Left cardiac atrium (tissue), 4 donors: ENCODE measurements at places on chromosomes 11 and 22. TPM values are rescaled to one million over a fixed set of nuclear protein-coding genes. Genes with fewer than 3 reads are reported as not detected.

- no peak for DNase-seq
Observed at GRCh38 chr11:26846227-26846626, 124.4 kb upstream of the SLC5A12 start.

The SYT13 gene
- 12.1 TPM for total RNA-seq

DNA sequence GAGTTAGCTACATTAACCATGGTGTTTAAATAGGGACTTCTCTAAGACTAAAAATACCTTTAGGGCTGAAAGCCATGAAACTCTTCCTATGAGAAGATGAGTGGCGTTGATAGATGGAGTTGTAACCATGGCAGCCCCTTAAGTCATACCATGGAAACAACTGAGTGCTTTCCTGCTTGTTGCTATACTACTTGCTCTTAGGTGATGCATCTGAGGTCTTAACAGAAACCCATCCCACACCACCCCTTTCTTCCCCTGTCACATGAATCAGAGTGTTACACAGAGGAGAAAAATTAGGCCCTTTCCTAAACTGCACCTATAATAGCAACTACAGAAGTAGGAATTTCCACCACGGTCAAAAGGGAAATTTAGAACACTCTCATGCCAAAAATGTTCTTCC, 64.3 kb upstream of the ZC3H12C start:
- DNase-seq = no peak

GRCh38 chr22:36822581-36822980, 5.7 kb upstream of the PVALB start:
- no peak for DNase-seq

DNA sequence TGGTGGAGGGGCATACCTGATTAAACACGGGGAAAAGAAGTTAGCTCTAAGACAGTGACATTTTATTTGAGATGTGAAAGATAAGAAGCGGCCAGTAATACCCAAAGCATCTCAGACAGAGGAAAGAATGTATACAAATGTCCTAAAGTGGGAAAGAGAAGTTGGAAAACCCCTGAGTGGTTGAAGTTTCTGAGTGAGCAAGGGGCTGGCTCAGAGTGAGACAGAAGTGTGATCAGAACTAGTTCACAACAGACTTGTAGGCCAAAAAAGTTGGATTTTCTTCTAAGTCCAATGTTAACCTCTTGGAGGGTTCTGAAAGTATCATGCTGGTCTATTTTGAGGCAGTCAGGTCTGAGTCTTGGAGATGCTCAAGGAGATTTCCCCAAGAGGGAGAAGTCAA, 608.7 kb downstream of the SOX6 start:
- no peak for DNase-seq
